ENCODE measurements at places on chromosomes 2 and 18.

- DNase-seq: no peak
These were observed 117.7 kb downstream of the ZEB2 start for GRCh38 chr2:144402251-144402650.

DNA sequence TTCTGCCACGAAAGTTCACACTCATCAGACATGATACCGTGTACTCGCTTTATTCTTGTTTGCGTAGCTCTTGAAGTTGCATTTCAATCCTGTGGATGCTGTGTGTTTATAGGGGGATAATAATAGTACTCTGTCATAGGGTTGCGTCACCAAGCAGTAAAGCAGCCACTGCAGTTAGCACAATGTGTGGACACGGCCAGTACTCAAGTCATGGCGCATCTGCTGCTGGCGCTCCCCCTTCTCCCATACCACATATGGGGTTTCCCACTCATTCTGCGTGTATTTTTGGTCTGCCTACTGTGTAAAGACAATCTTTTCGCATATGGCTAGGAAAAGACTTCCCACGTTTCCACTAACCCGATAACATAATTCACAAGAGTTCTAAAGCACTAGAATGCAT is 2.1 kb upstream of the ZBTB14 start:
- DNase-seq: no peak

- no peak for DNase-seq
These were observed 456.2 kb downstream of the SPAG16 start for GRCh38 chr2:213740453-213740852.

- DNase-seq: no peak
These were observed 128.0 kb upstream of the CD302 start for GRCh38 chr2:159925975-159926374.

DNA sequence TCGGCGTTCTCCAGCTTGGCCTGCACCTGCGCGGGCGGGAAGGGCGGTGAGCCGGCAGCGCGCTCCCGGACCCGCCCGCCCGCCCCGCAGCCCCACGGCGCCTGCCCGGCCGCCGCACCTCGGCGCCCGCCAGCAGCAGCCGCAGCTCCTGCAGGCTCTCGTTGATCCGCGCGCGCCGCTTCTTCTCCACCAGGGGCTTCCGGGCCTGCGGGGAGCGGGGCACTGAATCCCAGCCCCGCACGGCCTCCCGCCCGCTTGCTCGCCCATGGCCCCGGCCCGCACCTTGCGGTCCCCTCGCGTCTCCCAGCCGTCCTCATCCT is 335 bp downstream of the HES6 start:
- DNase-seq: peak; percentile 24

GRCh38 chr18:74980669-74981068 is 228.3 kb downstream of the PTGR3 start:
- DNase-seq: no peak

DNA sequence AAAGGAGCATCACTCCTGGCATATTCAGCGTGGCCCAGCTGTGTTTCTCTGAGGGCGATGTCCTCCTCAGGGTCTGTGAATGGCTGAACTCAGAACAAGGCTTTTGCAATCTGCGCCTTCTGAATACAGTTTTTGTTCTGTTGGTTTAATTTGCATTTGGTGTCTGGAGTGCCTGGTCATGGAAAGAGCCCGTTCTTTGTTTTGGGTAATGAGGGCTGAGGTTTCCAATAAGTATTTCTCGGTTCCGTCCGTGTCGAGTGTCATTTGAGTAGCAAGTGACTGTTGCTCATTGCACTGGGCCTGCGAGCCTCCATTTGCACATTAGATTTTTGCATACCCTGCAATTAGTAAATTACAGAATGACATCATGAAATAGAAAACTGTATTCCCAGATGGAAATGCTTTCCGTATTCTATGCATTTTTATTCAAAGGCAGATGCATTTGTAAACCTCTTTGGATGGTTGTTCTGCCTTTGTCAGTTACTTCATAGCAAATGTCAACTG is 57.3 kb downstream of the NEDD4L start:
- no peak for DNase-seq

DNA sequence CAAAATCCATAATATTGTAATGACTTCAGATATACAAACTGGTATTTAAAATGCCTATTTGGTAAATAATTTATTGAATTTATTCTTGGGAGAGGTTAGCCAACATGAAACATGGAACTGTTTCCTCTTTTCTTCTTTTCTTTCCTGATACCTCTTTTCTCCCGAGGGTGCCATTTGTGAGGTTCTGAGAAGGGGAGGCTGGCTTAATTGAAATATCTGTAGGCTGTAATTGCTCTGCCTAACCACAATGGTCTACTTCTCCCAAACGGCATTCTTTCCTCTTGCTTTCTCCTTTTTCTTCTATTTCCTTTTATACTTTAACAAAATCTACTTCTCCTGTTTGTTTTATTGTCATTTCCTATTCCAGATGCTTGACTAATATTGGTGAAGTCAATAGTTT is 114.9 kb downstream of the TCF4 start:
- no peak for DNase-seq

GRCh38 chr2:188659656-188660406 is 314.3 kb upstream of the COL3A1 start:
- no peak for DNase-seq

DNA sequence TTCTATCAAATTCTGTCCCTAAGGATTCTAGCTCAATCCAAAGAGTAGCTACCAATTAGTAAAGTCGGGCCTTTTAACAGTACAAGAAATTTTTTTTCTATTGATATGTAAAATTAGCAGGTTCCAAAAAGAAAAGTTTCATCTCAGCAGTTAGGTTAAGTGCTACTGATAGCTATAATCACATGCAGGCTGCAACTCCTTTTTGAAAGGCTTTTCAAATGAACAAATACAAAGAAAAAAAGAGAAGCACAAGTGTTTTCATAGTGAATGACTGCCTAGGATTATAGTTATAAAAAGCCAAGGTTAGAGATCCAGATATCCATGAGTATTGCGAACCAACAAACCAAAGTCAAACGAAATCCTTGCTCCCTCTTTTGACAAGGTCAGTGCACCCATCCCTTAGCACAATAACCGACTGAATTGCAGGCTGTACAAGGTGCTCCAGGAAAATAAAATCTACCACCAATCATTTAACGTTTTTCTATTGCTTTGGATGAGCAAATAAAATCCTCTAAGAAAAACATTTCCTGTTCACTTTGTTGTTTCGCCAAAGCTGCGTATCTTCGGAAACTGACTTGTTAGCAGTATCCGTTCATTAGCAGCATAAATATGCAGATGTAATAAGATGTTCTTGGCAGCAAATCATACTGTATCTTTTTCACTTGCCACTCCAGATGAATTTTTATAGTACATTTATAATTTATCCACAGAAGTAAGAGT is 100.2 kb downstream of the SRBD1 start:
- DNase-seq: no peak

GRCh38 chr18:9946831-9947230 is 33.0 kb downstream of the VAPA start:
- DNase-seq: no peak

- DNase-seq: no peak
These were observed 7.2 kb downstream of the SLC66A2 start for GRCh38 chr18:79944126-79944731.

- no peak for DNase-seq
These were observed 162.7 kb downstream of the DYSF start for GRCh38 chr2:71615767-71616730.

DNA sequence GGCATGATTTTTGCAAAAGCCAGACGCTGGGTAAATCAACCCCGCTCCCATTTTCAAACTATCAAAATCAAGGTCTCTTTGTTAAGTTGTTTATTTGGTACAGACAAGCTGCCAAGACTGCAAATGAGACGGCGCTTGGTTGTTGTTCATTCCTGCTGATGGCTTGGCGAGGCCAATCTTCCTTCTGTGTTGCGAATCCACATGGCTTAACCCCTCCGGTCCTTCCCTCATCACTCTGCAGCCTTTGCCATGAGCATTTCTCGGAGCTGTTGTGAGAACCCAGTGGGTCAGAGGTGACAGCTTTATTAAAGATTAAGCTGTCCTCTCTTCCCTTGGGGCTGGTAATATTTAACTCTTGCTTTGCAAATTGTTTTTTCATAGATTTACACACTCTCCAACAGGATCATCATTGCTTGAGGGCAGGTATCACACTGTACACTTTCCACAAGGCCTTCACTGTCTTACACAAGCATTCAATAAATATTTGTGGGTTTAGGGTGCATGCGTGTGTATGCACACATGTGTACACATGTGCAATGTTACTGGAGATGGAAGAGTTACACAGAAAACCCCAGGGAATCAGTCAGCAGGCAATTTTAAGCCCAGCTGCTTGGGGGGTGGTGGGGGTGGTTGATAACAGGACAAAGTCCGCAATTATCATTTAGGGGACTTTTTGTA is 27.8 kb upstream of the KCNF1 start:
- DNase-seq: no peak

DNA sequence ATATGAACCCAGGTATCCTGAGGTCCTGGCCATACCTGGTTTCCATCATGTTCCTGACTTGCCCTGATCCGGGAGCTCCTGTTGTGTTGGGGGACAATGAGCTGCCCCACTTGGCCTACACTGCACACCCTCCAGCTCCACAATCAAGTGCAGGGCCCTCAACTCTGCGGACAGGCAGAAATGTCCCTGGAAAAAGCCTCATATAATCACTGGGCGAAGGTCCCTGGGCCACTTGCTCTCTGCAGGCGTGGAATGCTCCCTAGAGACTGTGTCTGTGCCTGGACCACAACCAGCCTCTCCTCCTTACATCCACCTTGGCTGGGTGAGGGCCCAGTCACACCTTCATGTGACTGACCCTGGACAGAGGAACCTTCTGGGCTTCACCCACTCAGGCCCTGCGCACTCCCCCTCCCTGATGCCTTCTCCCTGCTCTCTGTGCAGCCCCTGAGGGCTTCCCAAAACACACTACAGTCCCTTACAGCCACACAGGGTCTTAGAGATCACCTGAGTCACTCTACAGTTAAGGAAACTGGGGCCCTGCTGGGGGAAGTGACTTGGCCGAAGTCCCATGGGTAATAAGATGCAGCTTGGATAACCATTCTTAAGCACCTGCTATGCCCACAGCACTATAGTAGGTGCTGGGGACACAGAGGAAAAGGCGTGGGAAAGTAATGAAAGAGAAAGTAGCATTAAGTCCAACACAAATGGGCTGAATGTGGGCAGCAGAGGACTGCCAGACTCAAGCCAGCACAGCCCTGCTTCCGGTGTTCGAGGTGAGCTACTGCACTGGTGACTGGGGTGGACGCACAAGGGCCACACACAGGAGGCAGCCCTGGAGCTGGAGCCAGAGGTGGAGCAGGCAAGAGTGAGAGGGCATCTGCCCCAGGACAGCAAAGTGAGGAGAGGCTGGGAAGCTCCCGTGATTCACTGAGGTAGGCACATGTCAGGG is 9.8 kb downstream of the BOLA3 start:
- DNase-seq: no peak

- no peak for DNase-seq
These were observed 184.5 kb upstream of the LRP1B start for GRCh38 chr2:142315346-142315745.

- DNase-seq: no peak
These were observed 20.5 kb downstream of the RMP24 start for GRCh38 chr18:35993013-35993412.

DNA sequence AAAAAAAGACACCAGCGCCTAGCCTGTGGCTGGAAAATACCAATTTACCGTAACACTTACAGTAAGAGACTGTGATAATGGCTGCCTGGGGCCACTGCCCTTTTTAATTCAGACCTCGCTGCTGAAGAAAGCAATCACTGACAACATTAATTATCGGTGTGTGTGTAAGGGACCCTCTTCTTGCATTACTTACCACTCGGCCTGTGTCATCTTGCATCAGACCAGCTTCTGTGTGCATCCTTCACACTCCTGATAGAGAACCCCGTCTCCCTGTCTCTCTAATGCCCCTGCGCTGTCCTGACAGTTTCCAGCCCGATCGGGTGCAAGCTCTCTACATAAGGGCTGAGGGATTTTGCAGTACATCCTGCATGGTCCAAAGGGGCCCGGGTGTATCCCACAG is 124.4 kb downstream of the ZNF516 start:
- no peak for DNase-seq

DNA sequence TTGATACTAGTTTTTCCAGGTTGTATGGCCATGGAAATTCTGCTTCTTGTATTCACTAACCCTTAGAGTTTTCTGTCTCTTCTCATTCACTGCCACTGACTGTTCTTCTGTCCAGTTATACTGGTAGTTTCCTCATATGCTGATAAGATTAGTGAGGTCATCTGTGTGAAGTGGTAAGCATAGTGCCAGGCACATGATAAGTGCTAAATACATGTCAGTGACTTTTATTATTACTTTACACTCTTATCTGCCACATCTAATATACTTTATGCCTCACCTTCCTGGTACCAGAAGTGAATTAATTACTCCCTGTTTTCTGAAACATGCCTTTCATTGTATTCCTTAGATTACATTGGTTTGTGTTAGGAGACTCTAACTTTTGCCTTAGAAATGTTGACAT is 91.3 kb downstream of the NBEAL1 start:
- DNase-seq: no peak

DNA sequence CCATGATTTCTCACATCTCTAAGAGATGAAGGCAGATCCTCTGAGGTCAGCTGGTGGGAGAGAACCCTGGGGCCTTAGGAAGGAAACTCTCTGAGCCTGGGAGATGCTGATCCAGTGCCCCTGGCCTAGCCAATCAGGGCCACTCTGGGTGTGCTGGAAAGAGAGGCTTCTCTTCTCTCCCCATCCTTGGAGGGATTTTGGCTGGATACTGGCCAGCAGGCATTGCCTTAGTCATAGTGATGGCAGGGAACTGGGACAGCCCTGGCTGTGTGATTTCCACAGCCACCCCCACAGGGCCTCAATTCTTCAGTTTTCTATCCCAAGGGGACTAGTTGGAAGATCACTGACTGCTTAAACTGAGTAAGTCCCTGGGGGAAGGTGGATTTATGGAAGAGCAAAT is 26.6 kb upstream of the PLB1 start:
- no peak for DNase-seq

GRCh38 chr2:163133602-163134001 is 295.0 kb upstream of the KCNH7 start:
- no peak for DNase-seq
